ENCODE measurements at places on chromosomes 5 and 9.
A peak's percentile ranks its signal among the peaks of the same experiment; 100 is the strongest.

GRCh38 chr5:135324897-135325650, 74.0 kb downstream of the MACROH2A1 start:
- DNase-seq: peak; percentile 30

GRCh38 chr5:167308466-167308865, 983.0 kb upstream of the WWC1 start:
- no peak for DNase-seq

DNA sequence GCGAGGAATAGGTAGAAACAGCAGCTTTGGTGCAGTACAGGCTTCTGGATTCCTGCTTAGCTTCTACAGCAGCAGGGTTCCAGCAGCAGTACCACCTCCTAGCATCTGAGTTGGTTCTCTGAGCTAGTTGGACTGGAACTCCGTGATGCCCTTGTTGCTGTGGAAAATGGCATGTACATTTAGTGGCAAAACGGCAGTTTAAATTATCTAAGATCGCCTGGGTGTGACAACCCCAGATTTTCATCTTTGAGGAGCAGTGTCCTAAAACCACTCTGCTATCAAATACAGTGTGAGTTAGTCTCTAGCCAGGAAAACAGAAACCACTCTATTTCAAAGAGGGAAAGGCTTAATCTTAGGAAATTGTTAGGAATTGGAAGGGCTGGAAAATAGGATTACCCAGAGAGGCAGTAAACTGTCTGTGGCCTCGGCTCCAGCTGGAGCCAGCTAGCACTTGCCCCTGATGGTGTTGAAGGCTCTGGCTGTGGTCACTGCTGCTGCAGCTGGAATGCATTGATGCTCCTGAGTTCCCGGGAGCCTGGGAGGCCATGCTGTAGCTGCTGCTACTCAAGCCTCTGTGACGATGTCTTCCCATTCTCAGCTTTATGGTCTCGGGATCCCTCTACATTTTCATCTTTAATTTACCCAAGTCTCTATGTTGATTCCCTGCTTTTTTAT, 29.4 kb downstream of the RAD23B start:
- no peak for DNase-seq

- no peak for DNase-seq
Measured at GRCh38 chr9:93577078-93577974, 942 bp downstream of the PHF2 start.

GRCh38 chr5:173271419-173271818, 36.4 kb upstream of the NKX2-5 start:
- DNase-seq: no peak

DNA sequence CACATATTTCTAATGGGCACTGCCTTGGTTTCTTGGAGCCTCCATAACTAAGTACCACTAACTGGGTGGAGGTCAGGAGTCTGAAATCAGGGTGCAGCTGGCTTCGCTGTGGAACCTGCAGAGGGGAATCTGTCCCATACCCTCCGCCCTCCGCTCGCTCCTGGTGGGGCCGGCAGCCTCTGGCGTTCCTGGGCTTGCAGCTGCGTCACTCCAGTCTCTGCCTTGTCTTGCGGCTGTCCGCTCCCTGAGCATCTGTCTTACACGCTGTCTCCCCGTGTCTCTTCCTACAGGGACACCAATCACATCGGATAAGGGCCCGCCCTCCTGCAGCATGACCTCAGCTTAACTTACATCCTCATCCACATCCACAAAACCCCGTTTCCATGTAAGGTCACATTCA, 45.4 kb downstream of the NTNG2 start:
- DNase-seq: no peak

DNA sequence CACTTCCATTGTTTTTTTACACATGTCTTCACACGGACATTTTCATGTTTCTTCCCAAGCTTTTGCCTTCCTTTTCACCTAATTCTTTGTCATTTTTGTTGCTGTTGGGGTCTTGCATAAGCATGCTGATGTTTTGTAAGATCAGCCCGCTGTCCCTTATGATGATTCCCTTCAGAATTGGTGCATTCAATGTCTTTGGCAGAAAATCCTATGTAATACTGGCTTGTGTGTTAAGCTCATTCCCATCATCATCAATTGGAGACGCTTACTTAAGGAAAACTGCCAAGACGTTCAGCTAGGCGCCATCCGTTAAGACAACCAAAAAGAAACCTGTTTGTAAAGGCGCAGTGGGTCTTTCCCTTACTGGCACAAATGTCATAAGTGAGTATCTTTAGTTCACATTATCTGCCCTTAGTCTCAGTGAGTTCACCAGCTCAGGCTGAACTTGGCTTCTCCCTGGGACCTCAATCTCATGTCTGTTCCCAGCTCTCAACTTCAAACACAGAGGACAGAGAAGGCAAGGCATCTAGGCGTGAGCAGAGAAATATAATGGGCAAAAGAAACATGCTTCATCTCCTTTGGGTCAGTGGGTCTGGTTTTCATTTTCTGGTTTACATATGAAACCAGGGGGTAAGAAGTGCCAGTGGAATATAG, 97.9 kb downstream of the EFNA5 start:
- DNase-seq: no peak

DNA sequence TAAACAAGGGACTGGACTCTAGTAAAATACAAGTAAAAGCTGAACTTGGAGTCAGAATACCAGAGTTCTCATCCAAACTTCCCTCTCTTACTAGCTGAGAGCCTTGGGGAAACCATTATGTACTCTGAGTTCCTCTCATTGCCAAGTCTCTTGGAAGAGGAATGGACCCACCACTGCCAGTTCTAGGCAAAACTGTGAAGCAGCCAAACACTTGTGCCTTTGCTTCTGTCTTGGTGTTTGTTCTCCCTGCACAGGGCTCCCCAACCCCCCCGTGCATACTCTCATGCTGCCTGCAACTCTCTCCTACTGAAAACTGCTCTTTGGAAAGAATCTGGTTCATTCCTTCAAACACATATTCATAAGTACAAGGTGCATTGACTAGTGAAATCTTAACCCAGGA, 102.6 kb downstream of the PDZD2 start:
- DNase-seq: no peak

DNA sequence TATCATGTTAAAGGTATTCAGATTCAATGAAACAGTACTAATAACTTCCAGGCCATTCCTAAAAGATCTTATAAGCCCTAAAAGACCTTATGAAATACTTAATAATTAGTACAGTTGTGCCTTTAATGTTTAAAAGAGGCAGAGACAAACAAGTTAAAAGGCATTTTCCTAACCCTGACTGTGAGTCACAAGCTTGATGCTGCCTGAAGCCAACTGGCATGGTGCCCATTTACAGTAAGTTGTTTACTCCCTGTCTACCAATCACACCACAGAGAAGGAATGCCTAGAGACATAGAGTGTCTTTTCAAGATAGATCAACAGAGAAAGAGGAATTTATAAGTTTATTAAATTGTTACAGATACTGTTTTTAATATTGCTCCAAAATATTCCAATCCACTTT, 47.8 kb downstream of the NR3C1 start:
- DNase-seq: peak; percentile 37

DNA sequence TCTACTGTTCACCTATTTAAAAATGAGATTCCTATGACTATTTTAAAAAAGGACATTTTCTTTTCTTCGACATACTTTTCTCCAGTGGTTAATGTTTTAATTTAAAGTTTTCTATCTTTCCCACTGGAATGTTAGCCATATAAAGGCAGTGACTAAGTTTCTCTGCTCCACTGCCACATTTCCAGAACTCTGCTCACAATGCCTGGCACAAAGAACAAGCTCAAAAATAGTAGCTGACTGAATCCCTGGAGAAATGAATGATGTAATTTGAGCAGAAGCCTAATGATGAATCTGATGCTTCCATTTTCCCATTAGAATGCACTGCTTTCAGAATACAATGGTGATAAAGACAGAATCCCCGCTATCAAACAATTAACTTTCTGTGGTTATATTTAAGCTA, 817.8 kb downstream of the MTRR start:
- DNase-seq: no peak

DNA sequence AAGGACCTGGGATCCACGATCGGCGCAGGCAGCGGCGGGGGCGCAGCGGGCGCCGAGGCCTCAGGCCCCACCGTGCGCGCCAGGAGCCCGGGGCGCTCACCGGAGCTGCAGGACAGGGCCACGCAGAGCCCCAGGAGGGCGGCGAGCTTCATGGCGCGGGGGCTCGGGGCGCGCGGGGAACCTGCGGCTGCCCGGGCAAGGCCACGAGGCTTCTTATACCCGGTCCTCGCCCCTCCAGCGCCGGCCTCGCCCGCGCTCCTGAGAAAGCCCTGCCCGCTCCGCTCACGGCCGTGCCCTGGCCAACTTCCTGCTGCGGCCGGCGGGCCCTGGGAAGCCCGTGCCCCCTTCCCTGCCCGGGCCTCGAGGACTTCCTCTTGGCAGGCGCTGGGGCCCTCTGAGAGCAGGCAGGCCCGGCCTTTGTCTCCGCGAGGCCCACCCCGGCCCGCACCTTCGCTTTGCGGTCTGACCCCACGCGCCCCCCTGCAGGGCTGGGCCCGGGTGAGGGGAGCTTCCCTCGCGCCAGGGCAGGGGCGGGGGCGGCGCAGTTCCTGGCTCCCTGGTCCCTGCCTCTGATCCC, at the start of gene SCGB3A1:
Gene SCGB3A1, minus strand, starts transcription at position 189 of the 577 bp plus-strand sequence. Its CDS starts 37 bp downstream, at position 152.
- DNase-seq: no peak

DNA sequence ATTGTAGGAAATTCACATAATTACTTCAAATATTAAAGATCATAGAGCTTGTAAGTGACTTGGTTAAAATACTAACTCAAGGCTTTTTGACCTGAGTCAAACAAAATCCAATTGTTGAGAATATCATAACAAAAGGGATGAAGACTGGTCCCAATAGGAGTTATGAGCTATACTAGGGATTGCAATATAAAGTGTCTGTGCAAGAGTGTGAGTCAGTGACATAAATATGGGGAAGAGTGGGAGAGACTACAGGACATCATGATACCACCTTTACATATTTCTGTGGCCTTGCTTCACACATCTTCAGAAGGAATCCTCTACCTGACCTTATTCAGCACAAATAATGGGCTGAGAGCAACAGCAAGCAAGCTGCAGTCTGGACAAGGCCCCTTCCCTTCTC, 180.9 kb upstream of the SLC24A2 start:
- no peak for DNase-seq

Measured in activated CD4-positive, alpha-beta T cell treated with anti-CD3 and anti-CD28 coated beads for 48 hours (primary cell).